Fibroblast of pulmonary artery (primary cell): ENCODE measurements at places on chromosomes 3 and 15.
A peak's percentile ranks its signal among the peaks of the same experiment; 100 is the strongest.

DNA sequence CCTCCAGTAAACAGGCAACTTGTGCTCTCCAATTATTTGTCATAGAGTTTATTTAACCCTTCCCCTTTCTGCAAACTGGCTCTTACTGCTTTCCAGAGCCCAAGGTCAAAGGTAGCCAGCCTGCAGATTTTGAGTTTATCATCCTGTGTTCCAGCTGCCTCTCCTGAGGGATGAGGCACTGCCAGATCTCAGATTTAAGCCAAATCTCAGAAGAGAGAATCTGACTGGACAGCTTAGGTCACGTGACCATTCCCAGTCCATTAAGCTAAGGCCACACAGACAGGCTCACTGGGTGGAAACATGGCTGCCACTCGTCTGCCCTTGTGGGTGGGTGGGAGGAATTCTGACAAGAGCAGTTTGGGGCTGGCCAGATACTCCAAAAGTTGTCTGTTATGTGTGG is 8.6 kb upstream of the SIAH2 start:
- DNase-seq = no peak

DNA sequence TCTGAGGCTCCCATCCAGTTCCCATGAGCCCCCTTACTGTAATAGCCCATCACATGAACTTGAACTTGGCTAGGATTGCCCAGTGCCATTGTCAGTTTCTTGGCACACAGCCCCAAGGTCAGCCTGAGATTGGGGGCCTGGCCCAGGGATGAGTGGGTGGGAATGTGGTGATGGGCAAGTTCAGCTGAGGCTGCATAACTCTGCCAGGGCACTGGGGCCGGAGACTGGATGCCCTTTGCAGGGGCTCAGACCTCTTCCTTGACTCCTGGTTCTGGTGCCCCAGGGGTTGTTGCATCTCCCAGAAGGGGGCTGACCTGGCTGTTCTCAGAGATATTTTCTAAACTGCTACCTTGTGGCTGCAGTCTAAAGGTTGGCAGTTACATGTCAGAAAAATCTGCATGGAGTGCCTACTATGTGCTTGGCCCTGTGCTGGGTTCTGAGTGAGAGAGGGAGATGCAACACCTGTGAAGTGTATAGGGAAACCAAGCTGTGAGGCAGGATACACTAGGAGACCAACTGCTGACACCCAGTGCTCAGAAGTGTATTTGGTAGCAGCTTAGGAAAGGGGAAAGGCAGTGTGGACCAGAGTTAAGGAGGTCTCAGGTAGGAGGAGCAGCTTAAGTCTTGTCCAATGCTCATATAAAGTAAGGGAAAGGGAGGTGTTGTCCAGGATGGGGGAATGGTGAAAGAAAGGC is 74.8 kb upstream of the PRR23C start:
- no peak for DNase-seq

GRCh38 chr3:102165367-102165766 is 269.4 kb upstream of the ZPLD1 start:
- DNase-seq = peak; percentile 54

- DNase-seq = no peak
Measured at GRCh38 chr3:58581328-58582091, 4.3 kb upstream of the FAM107A start.

DNA sequence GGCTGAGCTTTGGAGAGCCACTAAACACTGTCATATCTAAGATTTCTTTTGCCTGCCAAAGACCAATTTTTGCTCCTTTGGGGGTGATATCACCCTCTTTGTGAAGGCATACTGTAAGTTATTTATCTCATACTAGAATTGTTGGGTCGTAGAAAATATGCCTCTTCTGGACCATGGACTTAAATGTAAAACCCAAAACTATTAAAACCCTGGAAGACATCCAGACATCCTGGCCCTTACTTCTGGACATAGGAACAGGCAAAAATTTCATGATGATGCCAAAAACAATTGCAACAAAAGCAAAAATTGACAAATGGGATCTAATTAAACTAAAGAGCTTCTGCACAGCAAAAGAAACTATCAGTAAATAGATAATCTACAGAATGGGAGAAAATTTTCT is 172.2 kb downstream of the ATG7 start:
- no peak for DNase-seq

- no peak for DNase-seq
Measured at GRCh38 chr15:43207024-43207423, 13.8 kb downstream of the EPB42 start.

- no peak for DNase-seq
Measured at GRCh38 chr3:42686832-42687650, 1.7 kb downstream of the KLHL40 start.
